CD4-positive, alpha-beta memory T cell (primary cell): ENCODE measurements at places on chromosomes 5 and 9. TPM values are rescaled to one million over a fixed set of nuclear protein-coding genes. Genes with fewer than 3 reads are reported as not detected.

Gene FOXD4
- total RNA-seq = 0.35 TPM

GRCh38 chr5:103466495-103466894, 96.1 kb downstream of the NUDT12 start:
- no peaks in the 10 kb centered on the region for H3K27me3 ChIP-seq
- H3K36me3 ChIP-seq = no peaks in the 10 kb centered on the region
- DNase-seq = no peak
- H3K27ac ChIP-seq = no peak overlapping the region
- H3K4me1 ChIP-seq = no peaks in the 10 kb centered on the region

DNA sequence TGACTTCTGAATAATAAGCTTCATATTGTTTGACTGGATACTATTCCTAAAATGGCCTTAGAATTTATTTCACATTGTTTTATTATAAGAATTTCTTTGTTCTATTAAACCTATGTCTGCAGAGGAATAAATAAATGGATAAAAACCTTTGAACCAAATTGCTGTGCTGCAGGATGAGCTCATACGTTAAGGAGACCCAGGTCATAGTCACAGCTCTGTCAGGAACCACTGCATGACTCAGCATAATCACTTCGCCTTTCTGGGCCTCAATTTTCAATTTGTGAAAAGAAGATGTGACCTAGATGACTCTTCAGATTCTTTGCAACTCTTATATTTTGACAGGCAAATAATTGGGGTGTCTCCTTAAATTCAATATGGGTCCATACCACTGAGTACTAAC, 36.7 kb upstream of the HMHB1 start:
- DNase-seq = no peak
- H3K36me3 ChIP-seq = no peaks in the 10 kb centered on the region
- no peaks in the 10 kb centered on the region for H3K4me1 ChIP-seq

GRCh38 chr5:98428806-98429205, 344.7 kb upstream of the RGMB start:
- H3K4me3 ChIP-seq = no peak overlapping the region
- no peaks in the 10 kb centered on the region for H3K4me1 ChIP-seq
- H3K27ac ChIP-seq = no peak overlapping the region
- no peaks in the 10 kb centered on the region for H3K36me3 ChIP-seq
- no peak for DNase-seq
- H3K27me3 ChIP-seq = no peaks in the 10 kb centered on the region

DNA sequence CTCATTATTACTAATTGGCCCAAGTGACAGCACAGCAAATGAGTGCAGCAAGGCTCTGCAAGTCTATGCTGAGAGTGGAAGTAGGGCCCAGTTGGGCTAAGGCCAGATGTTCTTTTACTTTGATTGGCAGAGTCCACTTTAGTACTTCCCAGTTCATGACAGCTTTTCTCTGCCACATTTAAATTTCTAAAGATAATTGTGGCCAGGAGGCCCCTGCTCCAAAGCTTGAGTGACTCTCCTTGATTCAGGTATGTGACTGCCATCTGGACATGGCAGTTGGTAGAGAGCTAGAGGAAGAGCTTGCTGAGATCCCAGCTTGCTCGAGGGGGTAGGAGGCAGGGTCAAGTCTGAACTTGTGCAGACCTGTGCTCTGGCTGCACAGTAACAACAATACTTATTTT, 154.1 kb downstream of the CARTPT start:
- H3K27ac ChIP-seq = no peak overlapping the region
- no peaks in the 10 kb centered on the region for H3K27me3 ChIP-seq
- H3K4me3 ChIP-seq = no peak overlapping the region
- DNase-seq = no peak
